Astrocyte of the hippocampus (primary cell): ENCODE measurements at places on chromosomes 13 and 19.
A peak's percentile ranks its signal among the peaks of the same experiment; 100 is the strongest.

- DNase-seq: no peak
These were observed 22.0 kb upstream of the BCL3 start for GRCh38 chr19:44726465-44726864.

DNA sequence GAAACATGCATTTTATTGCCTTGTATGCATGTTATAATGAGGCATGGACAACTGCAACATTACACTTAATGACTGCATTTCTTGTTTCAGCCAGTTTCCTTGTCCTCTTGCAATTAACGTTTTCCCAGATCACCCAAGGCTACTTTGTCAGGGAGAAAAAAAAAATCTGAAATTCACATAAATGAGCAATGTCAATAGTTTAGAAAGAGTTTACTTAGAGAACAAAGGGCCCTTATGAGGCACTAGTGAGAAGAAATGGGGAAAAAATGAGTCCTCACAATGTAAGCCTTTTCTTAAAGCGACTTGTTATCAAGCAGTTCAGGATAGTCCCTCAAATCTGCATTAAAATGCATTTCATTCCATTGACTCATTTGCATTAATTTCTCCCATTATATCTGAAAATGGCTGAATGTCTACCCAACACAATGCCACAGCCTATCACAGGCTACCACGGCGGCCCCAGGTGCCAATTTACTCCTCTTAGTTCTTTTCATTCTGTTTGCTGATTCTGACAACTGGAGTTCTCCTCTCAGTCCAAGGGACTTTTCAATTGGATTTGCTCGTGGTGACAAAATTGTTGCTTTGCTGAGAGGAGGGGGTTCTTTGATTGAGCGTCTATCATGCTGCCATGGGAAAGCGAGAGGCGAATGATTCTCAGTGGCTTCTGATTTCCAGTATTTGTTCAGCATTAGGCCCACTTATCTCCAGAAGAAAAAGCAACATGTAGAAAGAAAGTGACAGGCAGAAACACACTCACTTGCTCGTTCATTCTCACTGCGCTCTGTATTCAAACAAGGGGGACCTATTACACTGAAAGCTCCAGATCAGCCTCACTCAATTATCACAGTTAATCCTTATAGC is 107.1 kb downstream of the DACH1 start:
- peak; percentile 87 for DNase-seq

DNA sequence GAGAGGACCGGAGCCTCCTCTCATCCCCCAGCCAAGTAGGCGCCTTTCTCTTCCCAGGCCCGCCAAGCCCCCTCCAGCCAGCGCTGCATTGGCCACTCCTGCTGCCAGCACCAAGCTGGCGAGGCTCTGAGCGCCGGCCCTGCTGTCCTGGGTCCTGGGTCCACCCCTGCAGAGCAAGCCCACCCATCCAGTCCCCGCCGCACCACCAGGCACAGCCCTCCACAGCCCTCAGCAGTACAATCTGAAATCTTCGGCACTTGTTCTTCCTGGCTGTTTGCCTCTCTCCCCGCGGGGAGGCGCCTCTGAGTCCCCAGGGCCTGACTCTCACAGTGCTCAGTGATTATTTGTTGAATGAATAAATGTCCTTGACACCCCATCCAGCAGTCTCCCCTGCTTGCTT is 236.4 kb upstream of the SGCG start:
- DNase-seq: no peak

GRCh38 chr13:107205318-107206104 is 637.6 kb upstream of the ARGLU1 start:
- peak; percentile 86 for DNase-seq

GRCh38 chr19:37370880-37371661 is at the start of gene ZNF527:
Gene ZNF527, plus strand, starts transcription at chr19:37371099. Its CDS starts 3,100 bp downstream, at chr19:37374199.
- peak; percentile 99 for DNase-seq

- peak; percentile 99 for DNase-seq
These were observed at the start of gene PLEKHG2 for GRCh38 chr19:39412100-39412866. Gene PLEKHG2, plus strand, starts transcription at chr19:39412669. Its CDS starts 1,418 bp downstream, at chr19:39414087.

GRCh38 chr13:101291206-101291605 is 125.1 kb downstream of the NALCN start:
- peak; percentile 49 for DNase-seq

DNA sequence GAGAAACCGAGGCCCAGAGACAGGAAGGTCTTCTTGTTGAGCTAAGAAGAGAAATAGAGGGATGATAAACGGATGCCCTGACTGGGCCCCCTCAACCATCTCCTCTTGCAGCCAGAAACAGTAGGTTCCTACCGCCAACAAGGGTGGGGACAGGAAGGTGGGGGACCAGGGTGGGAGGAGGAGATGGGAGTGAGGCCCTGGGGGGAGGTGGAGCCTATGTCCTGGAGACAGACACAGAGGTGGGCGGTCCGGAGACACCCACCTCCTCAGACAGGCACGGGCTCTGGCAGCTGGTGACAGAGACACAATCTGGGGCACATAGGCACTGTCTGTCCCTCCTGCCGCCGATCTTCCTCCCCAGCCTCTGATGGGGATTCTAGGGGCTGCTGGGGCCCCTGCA is 16.9 kb downstream of the GADD45B start:
- DNase-seq: no peak

GRCh38 chr13:95497381-95497807 is 55.1 kb upstream of the CLDN10 start:
- peak; percentile 32 for DNase-seq

DNA sequence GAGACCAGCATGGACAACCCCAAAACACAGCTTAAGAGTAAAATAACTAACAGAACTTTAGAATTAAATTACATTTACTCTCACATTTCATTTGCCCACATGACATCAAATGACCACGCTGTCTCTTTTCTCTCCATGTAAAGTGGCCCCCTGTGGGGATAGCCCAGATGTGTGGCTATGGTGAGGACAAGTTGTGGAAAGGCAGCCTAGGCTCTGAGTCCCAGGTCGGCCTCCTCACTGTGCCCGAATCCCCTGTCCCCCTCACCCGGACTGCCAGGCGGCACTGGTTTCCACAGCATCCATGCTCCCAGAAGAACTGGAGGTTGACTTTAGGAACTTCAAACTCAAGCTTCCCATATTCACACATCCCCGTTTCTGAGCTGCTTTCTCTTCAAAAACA is 111.8 kb upstream of the UQCRFS1 start:
- no peak for DNase-seq

DNA sequence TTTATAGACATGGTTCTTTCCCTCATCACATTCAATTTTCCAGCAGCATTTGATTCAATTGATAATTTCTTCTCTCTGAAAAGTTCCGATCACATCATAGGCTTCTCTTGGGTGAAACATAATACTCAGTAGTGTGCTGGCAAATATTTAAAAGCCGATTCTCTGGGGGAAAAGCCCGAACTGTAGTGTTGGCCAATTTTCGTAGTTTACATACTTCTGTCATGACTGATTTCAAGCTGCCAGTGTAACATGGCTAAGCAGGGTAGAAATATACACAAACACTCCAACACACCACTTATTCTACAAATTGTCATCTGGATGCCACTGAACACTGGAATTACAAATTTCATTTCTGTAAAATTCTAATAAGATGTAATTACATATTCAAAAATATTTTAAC is 56.1 kb upstream of the FREM2 start:
- DNase-seq: no peak

- DNase-seq: peak; percentile 89
These were observed 2.4 kb downstream of the TIMM13 start for GRCh38 chr19:2424686-2425621.

- no peak for DNase-seq
These were observed 6.5 kb upstream of the MFSD12 start for GRCh38 chr19:3563709-3564524.

GRCh38 chr13:95480131-95480545 is 72.4 kb upstream of the CLDN10 start:
- DNase-seq: no peak

DNA sequence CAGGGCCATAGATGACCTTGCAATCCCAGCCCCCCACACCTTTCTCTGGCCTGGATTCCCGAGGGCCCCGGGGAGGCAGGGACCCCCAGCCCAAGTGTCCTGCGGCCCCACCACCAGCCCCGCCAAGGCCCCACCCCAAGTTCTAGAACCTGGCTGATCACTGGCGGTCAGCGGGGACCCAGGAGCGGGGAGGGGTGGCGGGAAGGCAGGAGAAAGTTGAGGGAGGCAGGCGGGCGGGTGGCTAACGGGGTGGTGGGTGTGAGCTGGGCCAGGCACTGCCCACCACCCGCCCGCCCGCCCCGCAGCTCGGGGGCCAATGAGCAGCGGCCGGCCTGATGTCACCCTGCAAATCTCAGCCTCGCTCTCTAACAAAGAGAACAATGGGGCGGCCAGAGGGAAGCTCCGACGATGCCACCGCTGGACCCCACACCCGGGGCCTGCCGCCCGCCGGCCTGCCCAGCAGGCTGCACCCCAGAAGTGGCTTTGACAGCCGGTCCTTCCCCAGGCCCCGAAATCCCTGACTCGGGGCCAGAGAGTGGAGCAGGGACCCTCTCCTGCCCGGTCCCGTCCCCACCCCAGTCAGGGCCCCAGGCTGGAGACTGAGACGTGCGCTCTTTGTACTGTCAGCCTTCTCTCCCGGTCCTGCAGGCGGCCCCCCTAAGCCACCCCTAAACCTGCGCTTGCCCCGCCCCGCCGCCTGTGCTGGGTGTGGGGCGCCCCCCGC is 1.6 kb downstream of the MEX3D start:
- peak; percentile 94 for DNase-seq

DNA sequence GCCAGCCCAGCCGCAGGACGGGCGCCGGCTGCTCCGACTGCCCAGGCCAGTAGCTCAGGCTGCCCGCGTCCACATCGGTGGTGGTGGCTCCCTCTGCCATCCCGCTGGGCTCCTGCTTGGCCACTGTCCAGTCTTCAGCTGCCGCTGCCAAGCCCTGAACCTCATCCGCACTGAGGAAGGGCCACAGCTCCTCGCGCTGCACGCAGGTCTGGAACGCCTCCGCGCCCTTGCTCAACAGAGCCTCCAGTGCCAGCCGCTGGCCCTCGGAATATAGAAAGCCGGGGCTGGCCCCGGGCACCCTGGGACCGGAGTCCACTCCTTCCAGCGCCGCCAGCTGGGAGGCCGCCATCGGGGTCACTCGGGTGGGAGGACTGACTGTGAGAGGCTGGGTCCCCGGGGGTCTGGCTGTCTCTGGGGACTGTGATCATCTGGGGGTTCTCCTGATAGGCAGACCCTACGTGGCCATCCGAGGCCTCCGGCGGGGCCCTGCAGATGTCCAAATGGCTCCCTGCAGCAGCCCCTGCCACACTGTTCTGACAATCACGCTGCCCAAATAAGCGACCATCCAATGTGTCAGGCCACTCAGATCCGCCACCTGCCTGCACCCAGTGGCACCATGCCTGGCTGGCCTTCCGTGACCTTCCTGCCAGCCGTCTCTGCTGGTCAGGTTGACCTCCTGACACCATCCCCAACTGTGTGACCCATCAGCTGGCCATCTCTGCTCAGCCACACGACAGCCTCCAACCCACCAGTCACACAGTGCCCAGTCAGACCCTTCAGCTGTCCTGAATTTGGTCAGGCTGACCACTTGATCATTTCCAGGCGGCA is 1.6 kb downstream of the FAM83E start:
- peak; percentile 25 for DNase-seq

DNA sequence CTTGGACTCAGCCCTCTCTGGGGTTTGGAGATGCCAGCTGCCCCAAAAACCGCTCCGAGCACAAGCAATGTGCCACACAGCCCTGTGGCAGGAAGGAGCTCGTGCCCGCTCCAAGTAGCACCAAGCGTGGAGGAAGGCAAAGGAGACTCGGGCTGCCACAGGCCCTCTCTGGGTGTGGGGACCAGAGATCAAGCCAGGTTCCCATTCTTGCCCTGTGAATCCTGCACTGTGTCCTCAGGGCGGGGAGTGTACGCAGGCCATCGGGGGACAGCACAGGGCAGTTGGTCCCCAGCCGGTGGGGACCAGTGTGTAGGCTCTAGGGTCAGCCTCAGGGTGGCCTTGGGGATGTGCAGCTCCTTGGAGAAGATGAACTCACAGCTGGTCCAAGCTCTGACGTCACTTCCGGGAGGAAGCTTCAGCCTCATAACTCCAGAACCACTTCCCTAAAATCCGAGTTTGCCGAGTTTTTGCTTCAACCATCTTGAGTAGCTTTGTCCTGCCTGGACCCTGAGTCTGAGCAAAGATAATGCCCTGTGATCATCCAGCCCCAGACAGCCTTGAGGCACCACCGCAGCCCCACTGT is 9.3 kb upstream of the CPAMD8 start:
- DNase-seq: no peak

- peak; percentile 63 for DNase-seq
These were observed 37.3 kb downstream of the IL12RB1 start for GRCh38 chr19:18049385-18049784.

DNA sequence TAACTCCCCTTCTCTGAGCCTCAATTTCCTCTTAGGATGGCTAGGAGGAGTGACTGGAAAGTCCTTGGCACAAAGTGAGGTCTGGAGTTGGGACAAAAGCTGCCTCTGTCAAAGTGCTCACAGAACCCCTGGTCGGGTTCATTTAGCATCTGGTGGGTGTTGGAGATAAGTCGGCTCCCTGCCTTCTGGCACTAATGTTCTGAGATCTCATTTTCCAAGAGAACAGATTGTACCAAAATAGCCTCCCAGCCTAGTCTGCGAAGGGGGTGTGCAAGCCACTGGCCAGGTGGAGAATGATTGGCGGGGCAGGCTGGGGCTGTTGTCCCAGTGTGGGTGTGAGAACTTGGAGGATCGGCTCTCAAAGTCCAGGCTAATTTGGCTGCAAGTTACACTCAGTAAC is 20.7 kb upstream of the NWD1 start:
- no peak for DNase-seq

DNA sequence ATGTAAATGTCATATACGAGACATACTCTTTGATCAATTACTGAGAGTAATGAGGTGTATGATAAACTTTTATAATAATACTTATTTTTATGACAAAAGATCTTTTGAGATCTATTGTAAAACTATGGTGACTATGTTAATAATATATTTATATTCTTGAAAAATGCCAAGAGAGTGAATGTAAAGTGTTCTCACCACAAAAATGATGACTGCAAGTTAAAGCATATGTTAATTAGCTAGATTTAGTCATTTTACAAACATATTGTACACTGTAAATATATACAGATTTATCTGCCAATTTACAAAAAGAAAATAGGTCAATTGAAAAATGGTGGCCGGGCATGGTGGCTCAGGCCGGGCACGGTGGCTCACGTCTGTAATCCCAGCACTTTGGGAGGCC is 81.0 kb downstream of the GPC6 start:
- no peak for DNase-seq

DNA sequence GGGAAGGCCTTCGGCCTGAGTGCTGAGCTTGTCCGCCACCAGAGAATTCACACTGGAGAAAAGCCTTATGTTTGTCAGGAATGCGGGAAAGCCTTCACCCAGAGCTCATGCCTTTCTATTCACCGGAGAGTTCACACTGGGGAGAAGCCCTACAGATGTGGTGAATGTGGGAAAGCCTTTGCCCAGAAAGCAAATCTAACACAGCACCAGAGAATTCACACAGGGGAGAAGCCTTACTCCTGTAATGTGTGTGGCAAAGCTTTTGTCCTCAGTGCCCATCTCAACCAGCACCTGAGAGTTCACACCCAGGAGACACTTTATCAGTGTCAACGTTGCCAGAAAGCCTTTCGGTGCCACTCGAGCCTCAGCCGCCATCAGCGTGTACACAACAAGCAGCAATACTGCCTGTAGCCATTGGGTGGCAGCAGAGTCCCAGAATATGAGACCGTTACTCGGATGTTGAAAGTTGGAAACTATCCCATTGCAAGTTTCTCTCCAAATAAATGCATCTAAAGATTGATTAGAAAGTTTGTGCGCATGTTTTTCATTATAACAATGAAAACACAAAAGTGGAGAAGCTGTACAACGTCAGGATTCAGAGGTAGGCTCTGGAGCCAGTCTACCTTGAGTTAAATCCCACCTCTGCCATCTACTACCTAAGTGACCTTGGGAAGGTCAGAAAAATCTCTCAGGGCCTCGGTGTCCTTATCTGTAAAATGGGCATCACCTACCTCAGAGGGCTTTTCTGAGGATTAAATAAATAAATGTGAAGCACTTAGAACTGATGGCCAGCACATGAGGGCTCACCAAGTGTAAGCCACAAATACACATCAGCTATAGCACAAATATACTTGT is 21.1 kb downstream of the ZNF473 start:
- no peak for DNase-seq
